ENCODE measurements at places on chromosomes 11 and 22.

- H3K36me3 ChIP-seq: no peaks in the 10 kb centered on the region
- H3K4me1 ChIP-seq: no peaks in the 10 kb centered on the region
- no peaks in the 10 kb centered on the region for H3K27me3 ChIP-seq
- DNase-seq: no peak
These were observed 35.6 kb downstream of the TPBGL start for GRCh38 chr11:75276186-75276585.

DNA sequence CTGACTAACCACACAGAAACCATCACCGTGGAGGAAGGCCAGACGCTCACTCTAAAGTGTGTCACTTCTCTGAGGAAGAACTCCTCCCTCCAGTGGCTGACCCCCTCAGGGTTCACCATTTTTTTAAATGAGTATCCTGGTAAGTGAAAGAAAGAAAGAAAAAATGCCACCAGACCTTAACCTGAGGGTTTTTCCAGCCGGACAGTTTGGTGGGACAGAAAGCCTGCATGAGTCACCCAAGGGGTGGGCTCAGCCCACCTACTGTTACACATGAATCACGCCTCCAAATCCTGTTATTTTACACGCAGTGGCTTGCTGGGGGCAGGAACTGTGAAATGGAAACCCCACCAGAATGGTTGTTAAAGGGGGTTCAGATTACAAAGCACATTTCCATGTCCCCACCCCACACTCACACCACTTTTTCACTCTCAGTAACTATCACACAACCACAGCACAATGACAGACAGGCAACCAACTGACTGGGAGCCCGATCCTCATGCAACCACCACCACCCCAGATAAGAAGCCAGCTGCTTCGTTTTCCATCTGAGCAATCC lies 11.9 kb downstream of the CRTAM start:
- H3K4me3 ChIP-seq: no peak overlapping the region
- peaks cover 16% of the 10 kb centered on the region for H3K4me1 ChIP-seq
- no peaks in the 10 kb centered on the region for H3K36me3 ChIP-seq
- H3K27ac ChIP-seq: no peak overlapping the region

DNA sequence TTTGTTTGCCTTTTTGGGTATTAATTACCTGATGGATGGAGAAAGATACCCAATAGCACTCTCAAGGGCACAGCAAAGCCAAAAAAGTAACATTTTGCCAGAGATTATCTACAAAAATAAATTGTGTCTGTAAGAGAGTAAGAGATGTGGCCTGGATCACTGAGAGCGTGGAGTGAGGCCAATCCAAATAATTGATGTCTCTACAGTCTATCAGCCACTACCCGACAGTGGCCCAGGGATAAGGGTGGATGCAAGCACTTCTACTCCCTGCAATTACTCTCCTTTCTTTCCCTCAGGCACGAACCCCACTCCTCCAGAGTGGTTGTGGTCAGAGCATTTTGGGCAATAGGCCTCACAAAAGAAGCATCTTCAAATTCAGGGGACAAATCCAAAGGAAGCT lies 92.3 kb upstream of the ZC3H12C start:
- H3K4me1 ChIP-seq: peaks cover 5% of the 10 kb centered on the region
- no peak overlapping the region for H3K4me3 ChIP-seq
- no peaks in the 10 kb centered on the region for H3K36me3 ChIP-seq

GRCh38 chr11:71301046-71301857 lies 48.9 kb upstream of the SHANK2 start:
- no peak for DNase-seq
- H3K4me1 ChIP-seq: no peaks in the 10 kb centered on the region
- no peak overlapping the region for H3K27ac ChIP-seq
- no peaks in the 10 kb centered on the region for H3K27me3 ChIP-seq
- H3K36me3 ChIP-seq: no peaks in the 10 kb centered on the region
- no peak overlapping the region for H3K4me3 ChIP-seq

- no peaks in the 10 kb centered on the region for H3K27me3 ChIP-seq
- no peaks in the 10 kb centered on the region for H3K4me1 ChIP-seq
- H3K4me3 ChIP-seq: no peak overlapping the region
- H3K36me3 ChIP-seq: no peaks in the 10 kb centered on the region
- no peak for DNase-seq
These were observed 3.1 kb downstream of the TP53AIP1 start for GRCh38 chr11:128939591-128939990.

All from Karpas-422 (cell line).